ENCODE measurements at places on chromosomes 6 and 20.

DNA sequence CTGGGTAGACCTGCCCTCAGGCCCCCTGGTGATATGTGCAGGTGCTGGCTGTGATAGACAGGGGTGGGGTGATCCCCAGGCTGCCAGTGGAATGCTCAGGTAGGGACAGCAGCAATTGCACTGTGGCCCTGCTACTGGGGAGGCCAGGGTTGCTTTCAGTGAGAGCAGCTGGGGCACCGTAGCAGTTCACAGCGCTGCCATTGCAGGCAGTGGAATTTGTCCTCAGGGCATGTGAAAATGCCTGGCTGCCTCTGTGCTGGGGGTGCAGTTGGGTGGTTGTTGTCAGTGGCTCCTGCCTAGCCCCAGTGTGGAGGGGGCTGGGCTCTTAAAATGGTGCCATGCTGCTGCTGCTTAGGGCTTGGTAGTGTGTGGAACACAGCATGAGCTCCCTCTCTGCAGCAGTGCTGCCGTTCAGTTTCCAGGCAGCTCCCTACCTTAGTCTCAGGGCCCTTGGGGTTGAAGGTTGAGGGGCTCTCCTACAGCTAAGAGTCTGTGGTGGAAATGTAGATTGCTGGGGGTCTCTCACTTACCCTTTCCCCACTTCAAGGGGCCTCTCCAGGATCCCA lies 23.6 kb downstream of the GJA10 start:
- DNase-seq = no peak

- no peak for DNase-seq
These were observed 85.9 kb downstream of the SMLR1 start for GRCh38 chr6:130913120-130913519.

DNA sequence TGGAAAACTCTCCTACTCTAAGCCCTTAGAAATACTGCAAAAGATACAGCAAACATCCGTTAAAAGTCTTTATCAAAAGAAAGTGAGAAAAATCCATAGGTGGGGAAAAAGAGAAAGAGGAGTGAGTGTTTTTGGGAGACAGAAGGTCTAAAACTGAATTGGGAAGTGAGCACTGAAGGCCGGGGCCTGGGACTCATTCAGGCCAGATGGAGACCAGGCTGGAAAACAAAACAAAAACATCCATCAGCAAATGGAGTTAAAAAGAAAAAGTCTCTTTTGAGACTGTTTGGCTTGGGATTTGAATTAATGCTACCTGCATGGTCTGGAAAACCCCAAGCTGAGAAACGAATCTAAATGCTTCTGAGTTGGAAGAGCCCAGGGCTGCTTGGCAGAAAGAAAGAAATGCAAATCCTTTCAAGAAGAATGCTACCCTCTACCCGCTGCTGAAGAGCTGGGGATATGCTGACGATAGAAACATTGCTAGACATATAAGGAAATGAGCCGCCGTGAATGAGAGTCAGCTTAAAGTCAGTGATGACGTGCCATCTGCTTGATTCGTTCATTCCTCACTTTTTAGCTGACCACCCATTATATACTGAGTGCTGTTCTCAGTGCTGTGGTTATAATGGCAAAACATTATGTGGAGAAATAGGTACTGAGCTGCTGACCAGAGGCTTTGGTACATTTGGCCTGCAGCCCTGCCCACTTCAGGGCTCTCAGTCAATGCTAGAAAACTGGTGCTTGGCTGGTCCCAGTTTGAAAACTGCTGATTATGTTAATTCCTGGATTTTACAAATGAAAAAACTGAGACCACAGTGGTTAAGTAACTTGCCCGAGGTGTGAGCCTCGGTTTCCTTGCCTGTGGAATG lies 28.0 kb upstream of the TULP4 start:
- DNase-seq = no peak

DNA sequence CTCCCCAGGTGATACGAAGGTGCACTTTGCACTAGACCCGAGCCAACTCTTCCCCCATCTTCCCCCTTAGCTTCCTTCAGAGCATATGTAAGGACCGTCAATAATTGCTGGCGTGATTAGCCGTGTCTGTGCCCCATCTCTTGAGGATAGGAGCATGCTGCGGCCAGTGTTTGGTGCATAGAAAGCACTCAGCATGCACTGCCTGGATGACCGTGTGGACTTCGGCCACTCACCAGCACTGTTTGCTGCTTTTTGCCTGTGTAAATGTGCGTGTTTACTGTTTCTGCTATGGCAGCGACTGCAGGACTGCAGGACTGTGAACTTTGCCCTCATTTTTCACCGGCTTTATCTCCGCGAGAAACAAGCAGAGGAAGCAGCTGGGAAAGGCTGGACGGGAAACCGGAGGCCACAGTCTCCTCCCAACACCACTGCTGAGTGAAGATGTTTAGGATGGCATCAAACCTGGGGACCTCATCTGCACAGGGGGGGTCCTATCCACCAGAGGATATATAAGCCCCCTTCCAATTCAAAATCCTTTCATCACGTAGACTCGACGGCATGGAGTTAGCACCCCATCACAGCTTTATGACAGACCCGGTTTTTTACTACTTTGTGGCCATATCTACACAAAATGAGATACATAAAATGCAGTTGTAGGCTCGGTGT lies 150.6 kb upstream of the AFDN start:
- DNase-seq = no peak

- no peak for DNase-seq
These were observed 54.6 kb downstream of the B4GALT5 start for GRCh38 chr20:49659056-49659455.

GRCh38 chr6:2141644-2142290 lies 103.6 kb downstream of the GMDS start:
- DNase-seq = no peak

- DNase-seq = no peak
These were observed 157.6 kb downstream of the SLC35B3 start for GRCh38 chr6:8277769-8278168.

GRCh38 chr6:18314317-18314997 lies 50.1 kb upstream of the DEK start:
- DNase-seq = no peak

DNA sequence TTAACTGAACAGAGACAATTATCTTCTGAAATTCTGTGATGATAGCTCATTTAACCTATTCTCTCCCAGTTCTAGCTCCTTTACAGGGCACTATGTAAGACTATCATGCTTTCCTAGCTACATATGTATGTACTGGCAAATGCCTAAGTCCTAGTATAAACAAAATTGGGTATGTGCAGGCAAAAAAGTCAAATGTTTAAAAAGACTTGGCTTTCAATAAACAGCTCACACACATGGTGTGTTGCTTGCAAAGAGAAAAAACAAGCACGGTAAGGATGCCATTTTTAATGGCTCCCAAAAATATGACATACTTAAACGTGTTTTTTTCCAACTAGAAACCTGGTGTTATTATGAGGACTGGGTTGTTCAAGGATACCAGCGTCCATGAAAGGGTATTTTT lies 44.8 kb downstream of the TOMM6 start:
- DNase-seq = no peak

GRCh38 chr6:170137911-170138910 lies 152.7 kb downstream of the DLL1 start:
- no peak for DNase-seq

DNA sequence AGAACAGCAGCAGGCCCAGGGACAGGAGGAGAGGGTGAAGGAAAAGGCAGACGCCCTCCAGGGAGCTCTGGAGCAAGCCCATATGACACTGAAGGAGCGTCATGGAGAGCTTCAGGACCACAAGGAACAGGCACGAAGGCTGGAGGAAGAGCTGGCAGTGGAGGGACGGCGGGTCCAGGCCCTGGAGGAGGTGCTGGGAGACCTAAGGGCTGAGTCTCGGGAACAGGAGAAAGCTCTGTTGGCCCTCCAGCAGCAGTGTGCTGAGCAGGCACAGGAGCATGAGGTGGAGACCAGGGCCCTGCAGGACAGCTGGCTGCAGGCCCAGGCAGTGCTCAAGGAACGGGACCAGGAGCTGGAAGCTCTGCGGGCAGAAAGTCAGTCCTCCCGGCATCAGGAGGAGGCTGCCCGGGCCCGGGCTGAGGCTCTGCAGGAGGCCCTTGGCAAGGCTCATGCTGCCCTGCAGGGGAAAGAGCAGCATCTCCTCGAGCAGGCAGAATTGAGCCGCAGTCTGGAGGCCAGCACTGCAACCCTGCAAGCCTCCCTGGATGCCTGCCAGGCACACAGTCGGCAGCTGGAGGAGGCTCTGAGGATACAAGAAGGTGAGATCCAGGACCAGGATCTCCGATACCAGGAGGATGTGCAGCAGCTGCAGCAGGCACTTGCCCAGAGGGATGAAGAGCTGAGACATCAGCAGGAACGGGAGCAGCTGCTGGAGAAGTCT lies 25.5 kb downstream of the C20orf173 start:
- no peak for DNase-seq

GRCh38 chr6:52305948-52306767 lies 21.6 kb upstream of the MCM3 start:
- DNase-seq = no peak

Measured in stimulated activated CD4-positive, alpha-beta T cell treated with anti-CD3 and anti-CD28 coated beads, Interleukin-2, amount 100 ng/mL, for 4 hours (primary cell).